Tibial artery (tissue), 4 donors: ENCODE measurements at places on chromosomes 7 and 10.

DNA sequence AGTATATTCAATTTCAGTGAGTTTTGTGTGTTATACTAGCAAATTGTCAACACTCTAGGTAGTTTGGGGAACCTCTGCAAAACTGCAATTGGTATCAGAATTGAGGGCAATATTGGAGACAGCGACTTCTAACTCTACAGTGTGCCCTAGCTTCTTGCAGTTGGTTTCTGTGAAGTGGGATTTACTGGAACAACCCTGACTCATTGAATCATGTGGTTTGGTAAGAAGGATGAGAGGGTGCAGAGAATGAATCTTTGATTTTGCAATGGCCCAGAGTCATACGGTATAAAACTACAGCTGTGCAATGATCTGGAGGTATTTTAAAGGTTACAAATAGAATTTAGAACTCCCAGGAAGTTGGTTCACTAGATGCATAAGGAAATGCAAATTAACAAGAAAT is 129.1 kb upstream of the PPP1R3A start:
- DNase-seq = no peak

DNA sequence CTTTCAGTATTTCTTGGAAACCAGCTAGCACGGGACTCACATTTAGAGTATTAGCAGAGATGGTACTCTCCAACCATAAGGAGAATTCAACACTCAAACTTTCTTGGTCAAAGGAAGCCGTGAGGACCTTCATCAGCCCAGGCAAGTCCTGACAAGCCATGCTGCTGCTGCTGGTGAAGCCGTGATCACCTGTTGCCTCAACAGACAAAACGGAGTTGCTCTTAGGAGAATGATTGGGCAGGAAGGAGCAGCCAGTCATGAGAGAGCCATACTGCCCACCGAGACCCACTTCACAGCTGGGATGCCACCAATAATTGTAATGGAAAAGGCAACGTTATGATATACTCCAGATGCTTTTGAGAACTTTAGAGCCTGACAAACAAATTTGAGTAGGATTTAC is 60.8 kb upstream of the PLPP4 start:
- no peak for DNase-seq

- DNase-seq = no peak
Observed at GRCh38 chr10:15469111-15469510, 98.0 kb upstream of the FAM171A1 start.

DNA sequence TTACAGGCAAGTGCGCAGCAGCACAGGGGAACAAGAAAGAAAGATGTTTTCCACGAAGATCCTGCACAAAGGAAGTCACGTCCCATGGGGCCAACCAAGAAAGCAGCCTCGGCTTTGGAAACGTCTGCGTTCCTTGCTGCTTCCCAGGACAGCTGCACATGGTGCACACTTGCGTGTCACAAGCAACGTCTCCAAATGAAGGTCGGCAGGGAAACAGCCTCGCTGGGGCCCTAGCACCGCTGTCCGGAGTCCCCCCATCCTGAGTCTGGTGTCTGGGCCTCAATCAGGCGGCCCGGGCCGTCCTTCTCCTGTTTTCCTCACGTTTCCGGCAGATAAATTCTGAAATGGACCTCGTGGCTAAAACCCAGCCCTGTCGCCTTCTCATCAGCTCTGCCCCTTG is 206.2 kb downstream of the DIP2C start:
- no peak for DNase-seq

- no peak for DNase-seq
Observed at GRCh38 chr7:73918926-73919693, 58.2 kb downstream of the TMEM270 start.

DNA sequence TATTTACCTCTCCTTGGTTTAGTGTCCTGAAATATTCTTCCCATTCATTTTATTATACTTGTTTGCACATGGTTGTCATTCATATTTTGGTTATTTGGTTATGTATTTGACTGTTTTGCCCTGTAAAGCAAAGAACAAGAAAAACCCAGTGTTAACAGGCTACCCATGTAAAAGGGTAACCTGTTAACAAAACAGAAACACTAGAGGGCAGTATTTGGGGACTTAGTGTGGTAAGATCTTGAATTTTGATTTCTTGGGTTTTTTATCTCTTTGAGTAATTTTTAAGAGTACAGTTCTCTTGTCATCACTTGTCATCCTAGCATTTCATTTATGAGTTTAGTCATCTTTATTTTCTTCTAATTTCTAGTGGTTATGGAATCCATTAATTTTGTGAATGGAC is 51.3 kb downstream of the POLL start:
- DNase-seq = no peak

GRCh38 chr7:22865602-22865960 is 42.9 kb upstream of the TOMM7 start:
- no peak for DNase-seq

DNA sequence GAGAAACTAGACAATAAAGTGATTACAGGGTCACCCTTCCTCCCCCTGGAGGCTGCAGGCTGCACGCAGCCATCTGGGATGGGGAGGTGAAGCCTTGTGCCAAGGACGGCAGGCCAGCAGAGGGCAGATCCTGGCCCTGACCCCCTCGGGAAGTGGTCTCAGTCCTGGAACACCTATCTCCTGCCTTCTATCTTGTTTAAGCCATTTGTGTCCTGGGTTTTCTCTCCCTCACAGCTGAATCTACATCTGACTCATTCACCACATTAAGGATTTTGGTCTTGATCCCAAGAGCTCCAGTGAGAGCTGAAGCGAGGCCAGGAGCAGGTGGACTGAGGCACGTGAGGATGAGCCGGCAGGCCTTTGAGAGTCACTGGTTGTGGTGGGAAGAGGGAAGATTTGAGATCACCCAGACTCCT is 16.4 kb upstream of the PARP12 start:
- no peak for DNase-seq
